ENCODE measurements at places on chromosomes 12 and 14.
A peak's percentile ranks its signal among the peaks of the same experiment; 100 is the strongest.

DNA sequence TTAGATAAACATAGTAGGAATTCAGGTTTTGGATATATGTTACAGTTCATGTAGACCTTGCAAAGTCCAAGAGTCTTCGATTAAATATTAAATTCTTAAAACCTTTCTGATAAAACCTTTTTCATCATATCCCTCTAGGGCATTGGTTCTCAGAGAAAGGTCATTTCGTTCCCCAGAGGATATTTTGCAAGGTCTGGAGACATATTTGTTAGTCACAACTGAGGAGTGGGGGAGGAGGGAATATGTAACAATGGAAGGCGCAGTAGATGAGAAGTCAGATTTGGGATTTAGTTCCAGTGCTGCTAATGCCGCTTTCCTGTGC, 5.3 kb downstream of the TMEM253 start:
- no peak for DNase-seq

DNA sequence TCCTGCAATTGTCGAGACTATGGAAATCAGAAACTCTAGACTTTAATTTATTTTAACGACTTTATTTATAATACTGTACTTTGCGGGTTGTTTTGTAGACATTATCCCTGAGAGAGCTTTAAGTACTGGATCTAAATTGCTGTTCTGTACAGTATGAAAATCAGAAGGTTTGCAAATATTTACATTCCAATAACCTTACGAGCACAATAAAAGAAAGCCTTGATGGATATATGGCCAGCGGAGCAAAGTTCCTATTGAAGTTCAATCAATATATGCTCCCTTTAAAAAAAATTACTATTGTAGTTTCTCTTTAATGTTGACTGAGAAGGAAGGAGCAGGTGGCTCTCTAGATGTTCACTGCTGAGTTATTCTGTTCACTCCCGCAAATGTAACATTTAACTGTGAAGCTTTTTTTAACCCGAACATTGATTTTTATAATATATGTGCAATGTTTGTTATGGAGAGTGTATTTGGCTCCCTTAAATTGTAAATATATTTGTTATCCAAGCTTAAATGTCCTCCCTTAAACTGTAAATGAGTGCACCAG, 235.3 kb downstream of the PLCZ1 start:
- DNase-seq, result no peak

GRCh38 chr14:103031956-103032355, 25.4 kb downstream of the CDC42BPB start:
- DNase-seq, result no peak

DNA sequence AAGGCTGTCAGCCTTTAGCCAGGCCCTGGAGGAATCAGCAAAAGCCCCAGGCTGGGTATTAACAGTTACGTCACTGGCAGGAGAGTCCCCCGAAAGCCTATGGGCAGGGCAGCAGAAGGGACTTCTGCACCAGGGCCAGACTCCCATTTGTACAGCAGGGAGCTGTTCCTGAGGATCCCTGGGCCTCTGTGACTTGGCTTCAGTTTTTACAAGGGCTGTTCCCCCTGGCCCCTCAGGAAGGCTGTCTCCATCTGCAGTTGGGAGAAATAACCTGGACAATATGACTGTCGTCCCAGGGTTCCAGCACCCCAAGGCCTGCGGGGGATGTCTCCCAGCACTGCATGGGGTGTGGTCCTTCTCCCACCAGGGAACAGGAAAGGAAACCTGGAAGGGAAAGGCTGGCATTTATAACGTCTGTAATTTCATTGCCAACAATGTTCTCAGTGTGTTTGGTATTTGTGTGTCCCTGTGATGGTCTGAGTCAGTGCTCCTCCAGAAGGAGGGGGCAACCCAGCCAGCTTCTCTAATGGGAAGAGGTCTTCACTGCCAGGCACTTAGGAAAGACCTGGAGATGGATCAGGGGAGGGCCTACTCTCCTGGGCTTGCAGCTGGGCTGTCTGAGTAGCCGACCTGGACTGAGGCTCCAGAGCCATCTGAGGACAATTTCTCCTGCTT, 42.4 kb downstream of the ERH start:
- DNase-seq, result no peak

DNA sequence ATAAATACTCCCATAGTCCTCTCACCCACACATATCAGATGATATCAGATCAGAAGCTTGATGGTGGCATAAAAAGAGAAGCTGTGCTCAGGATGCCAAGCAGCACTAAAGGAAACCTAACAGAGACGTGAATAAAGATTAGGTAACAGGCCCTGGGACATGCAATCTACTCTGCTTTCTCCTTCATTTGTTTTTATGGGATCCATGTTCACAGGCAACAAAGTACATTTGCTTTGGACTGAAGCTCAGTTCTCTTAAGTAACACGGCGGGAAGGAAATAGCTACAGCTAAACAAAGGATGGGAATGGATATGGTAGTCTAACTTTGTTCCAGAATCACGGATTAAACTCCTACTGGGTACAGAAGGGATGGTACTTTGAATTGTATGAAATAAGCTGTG, 119.5 kb downstream of the TTC7B start:
- no peak for DNase-seq

GRCh38 chr12:122021193-122021821, 377 bp upstream of the BCL7A start:
- DNase-seq, result no peak

DNA sequence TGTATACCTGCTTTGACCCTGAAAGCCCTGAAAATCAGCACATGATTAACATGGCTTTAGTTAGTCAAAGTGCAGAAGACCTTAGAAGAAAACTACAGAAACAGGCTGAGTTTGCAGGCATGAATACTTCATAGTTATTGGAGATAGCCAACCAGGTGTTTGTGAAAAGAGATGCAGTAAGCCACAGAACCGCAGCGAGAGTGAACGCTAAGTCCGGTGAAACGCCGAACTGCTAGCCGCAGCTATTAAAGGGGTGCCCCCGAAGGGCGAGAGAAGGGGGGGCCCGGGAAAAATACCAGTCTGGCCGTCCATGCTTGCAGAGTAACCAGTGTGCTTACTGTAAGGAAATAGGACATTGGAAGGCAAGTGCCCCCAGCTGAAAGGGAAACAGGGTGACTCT, 784.0 kb upstream of the TMEM132C start:
- DNase-seq, result no peak

DNA sequence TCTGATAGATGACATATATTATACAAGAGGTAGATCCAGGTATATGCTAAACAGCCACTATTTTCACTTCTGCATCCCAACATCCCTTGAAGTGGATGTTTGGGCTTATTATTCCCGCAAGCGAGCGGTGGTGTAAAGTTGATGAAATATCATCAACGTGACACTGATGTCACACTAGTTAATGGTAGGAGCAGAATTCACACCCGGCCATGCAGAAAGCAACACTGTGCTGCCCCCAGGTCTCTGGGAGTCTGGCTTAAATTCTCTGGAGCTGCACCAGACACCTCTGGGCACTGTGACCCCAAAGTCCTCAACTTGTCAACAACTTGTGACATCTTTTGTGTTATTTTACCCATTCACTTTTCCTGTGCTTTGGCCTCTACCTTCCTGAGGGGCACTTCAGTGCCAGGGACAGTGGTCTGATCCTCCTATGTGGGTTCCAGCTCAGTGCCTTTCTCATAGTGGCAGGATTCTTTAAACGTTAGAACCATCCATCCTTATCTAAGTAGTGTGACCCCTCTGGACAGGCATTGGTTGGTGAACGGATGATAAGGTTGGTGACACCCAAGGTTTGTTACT, 952 bp downstream of the DRAM1 start:
- DNase-seq, result no peak

GRCh38 chr12:108638997-108639822, 5.5 kb upstream of the SELPLG start:
- no peak for DNase-seq

DNA sequence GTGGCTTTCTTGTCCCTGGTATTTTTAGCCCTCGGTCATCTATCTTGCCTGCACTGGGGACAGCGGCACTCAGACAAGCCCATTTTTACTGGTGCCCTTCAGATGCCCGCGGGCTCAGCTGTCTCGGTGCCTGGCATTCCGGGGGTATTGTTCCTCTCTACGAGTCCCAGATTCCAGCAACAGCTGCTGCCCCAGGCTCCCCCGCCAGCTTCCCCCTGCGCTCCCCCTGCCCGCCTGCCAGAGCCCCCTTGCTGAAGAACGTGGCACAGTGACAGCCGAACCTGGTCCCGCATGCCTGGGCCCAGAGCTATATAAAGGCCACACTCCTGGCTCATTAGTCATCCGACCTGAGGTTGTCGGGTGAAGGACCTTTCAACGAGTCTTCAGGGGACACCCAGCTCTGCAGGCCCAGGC, 10.9 kb upstream of the MYL2 start:
- no peak for DNase-seq

DNA sequence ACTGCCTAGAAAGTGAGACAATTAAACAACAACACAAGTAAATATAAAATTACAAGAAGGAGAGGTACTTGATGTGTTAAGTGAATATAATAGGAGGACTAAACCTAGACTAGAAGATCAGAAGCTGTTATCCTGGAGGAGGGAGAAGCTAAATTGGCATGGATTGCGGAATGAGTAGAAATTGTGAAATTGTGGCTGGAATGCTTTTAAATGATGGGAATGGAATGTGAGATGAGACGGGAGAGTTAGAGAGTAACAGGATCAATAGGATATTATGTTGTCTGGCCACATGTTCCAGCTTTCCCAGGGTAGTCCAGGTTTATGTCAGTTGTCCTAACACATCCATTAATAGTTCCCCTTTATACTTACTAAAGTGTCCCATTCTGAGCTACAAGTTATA, 44.0 kb upstream of the CPNE8 start:
- no peak for DNase-seq

DNA sequence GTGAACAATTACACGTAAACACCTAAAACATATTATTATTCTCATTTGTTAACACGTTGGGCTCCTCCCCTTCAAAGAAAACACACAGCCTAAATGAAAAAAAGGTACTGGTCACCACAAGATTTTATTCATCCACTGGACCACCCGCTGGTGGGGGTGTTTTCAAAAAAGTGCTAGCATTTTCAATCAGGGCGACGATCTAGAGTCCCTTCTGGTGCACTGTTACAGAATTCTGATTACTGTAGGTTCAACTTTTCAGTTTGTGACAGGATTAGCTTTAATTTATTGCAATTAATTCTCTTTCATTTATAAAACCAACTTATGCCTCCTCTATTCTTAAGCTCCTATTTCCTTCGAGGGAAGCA, 443 bp downstream of the MAGOHB start:
- no peak for DNase-seq

- DNase-seq, result no peak
These were observed 352.3 kb downstream of the EGLN3 start for GRCh38 chr14:33598582-33598981.

GRCh38 chr12:62166525-62166924, 93.7 kb upstream of the USP15 start:
- DNase-seq, result no peak

DNA sequence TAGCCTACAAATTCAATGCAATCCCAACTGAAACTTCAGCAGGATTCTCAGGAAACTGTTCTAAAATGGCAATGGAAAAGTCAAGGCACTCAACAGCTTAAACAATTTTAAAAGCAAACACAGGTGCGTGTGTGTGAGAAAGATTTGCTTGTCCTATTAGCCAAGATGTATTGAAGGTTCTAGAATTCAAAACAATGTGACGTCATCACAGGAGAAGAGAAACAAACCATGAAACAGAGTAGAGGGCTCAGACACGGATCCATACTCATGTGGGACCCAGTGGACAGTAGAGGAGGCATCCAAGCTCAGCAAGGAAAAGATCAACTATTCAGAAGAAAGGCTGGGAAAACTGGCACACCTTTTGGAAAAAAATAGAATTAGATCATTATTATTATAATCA, 152.8 kb upstream of the DHRS4 start:
- DNase-seq, result no peak

DNA sequence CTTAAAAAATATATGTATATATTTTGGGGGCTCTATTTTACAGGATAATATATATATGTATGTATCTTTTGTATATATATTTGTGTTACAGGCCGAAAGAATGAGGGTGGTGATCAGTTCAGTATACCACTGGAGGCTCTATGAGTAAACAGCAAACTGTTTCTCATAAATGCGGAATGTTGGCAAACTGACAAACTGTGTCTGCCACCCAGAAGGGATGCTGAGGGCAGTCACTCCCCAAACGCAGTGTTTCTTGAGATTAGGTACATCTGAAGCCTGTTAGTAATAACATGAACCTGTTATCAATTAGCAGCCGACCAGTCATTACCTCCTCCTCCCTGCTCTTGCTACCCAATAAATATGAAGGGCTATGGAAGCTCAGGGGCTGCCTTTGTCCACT, 20.8 kb downstream of the TNFAIP2 start:
- DNase-seq, result no peak

GRCh38 chr12:56115329-56115728, 1.1 kb upstream of the RPL41 start:
- DNase-seq, result no peak

DNA sequence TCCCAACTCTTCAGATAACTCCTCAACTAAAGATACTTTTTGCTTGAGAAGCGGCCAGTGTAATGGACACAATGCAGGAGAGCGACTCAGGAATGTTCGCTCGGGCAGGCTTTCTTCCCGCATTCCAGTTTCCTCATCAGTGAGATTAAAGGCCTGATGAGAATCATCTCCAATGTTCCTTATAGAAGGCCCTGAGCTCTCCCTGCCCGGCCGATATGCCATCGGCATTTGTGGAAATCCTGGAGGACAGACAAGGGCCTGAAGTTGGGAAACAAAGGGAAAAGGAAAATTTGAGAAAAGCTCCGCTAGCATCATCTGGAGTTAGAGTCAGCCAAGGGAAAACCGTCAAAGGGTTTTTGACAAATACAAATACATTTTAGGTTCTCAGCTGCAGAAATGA, 38.0 kb upstream of the FOXN3 start:
- DNase-seq, result no peak

GRCh38 chr12:31312431-31312830, 13.5 kb downstream of the SINHCAF start:
- DNase-seq, result no peak

DNA sequence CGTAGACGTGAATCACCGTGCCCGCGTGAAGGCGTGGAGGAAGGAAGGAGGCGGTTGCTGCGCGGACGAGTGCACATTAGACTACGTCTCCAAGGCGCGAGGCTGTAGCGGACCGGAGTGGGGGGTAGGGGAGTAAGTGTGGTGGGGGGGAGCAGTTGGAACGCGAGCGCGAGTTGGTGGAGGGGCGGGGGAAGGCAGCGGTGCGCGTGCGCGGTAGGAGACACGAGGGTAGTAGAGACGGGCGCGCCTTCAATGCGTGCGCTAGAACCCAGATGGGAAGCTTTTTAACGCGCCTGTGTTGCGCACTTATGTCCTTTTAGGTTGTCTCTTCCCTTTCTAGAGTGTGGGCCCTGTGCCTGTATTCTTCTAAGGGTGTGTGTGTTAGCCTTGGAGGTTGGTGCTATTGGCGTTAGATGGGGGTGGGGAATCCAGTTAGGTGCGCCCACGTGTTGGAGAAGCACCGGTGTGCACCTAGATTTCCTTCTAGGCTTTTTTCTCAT, 604 bp downstream of the EIF4B start:
- DNase-seq, result peak; percentile 74

- DNase-seq, result no peak
These were observed 1.5 kb downstream of the CIPC start for GRCh38 chr14:77099425-77100167.

GRCh38 chr12:118151755-118152154, 15.8 kb downstream of the PEBP1 start:
- no peak for DNase-seq

GRCh38 chr14:100443603-100444002, 120.5 kb downstream of the SLC25A47 start:
- DNase-seq, result no peak
